ENCODE measurements at places on chromosomes 2 and 18.

- DNase-seq, result no peak
Measured at GRCh38 chr2:230956827-230957755, 32.0 kb upstream of the GPR55 start.

- no peak for DNase-seq
Measured at GRCh38 chr2:18988631-18989232, 369.7 kb downstream of the OSR1 start.

GRCh38 chr2:74515981-74516633, 1.9 kb downstream of the TLX2 start:
- no peak for DNase-seq

DNA sequence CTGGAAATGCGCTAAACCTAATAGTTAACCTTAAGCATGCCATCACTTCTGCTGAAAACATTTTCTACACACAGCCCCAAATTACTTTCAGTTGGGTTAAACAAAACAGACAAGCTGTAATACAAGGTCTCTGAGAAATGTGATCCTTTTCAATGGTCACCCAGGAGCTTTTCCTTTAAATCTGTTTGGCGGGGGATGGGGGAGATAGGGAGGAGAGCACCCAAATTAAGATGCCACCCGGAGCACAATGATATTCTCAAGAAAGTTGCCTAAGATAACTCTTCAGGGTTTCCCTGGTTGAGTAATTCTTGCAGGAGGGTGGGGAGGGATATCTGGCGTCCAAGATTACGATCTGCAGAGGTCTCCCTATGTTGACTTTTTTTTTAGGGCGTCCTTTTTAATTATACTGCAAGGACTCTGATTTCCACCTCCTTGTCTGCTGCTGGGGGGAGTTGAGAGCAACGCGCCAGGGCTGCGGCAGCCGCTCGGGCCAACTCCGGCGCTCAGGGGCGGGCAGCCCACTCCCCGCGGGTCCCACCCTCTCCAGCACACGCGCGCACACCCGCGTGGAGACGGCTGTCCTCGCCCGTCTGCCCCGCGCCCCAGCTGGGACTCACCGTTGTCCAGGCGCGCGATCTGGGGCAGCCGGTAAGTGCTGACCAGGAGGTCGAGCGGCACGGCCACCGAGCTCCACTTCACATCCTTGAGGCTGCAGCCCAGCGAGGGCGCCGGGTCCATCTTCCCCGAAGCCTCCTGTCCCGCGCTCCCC, 807 bp downstream of the GAREM1 start:
- no peak for DNase-seq

- no peak for DNase-seq
Measured at GRCh38 chr18:77140439-77141109, 8.0 kb upstream of the MBP start.

- DNase-seq, result no peak
Measured at GRCh38 chr2:168780669-168781071, 21.8 kb upstream of the NOSTRIN start.
